ENCODE measurements at places on chromosomes 16 and 17. TPM values are rescaled to one million over a fixed set of nuclear protein-coding genes. Genes with fewer than 3 reads are reported as not detected.
A peak's percentile ranks its signal among the peaks of the same experiment; 100 is the strongest.

Gene OR3A2
- 1.8 TPM for total RNA-seq

DNA sequence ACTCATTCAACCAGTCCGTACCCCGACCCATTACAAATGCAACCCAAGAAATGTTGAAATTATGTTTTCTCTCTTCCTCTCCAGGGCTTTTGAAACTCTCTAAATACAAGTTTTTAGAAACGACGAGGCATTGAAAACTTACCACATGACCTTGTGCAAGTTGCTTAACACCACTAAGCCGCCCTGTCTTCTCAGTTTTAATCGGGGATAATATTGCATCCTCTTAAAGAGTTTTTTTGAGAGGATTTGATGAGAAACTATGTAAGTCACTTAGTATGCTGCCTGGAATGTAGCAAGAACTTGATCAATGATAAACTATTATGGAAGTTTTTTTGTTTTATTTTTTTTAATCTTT lies 149.0 kb upstream of the FAM20A start:
- no peak for DNase-seq

Gene NPB
- total RNA-seq: 0.18 TPM

GRCh38 chr16:57610611-57611010 lies 17.8 kb upstream of the ADGRG1 start:
- DNase-seq: no peak

- no peak for DNase-seq
Observed at GRCh38 chr16:26524281-26524680, 542.4 kb upstream of the C16orf82 start.

Gene ADPRM
- total RNA-seq: 13.6 TPM

DNA sequence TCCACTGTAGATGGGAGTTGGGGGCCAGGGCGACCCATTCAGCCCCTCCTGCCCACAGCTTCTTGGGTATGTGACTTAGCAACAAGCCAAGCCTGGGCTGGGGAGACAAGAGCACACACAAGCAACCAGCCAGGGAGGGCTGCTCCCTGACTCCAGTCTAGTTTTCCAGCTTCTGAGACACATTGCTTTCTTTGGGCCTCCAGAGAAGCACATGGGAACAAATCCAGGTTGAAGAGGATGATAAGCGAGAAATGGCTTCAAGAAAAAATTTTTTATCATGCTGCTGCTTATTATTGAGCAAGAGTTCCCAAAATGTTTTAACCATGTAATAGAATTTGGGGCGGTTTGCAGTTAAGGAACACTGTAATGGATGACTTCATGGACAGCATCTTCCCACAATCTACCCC lies 173.7 kb downstream of the SOX9 start:
- DNase-seq: no peak

DNA sequence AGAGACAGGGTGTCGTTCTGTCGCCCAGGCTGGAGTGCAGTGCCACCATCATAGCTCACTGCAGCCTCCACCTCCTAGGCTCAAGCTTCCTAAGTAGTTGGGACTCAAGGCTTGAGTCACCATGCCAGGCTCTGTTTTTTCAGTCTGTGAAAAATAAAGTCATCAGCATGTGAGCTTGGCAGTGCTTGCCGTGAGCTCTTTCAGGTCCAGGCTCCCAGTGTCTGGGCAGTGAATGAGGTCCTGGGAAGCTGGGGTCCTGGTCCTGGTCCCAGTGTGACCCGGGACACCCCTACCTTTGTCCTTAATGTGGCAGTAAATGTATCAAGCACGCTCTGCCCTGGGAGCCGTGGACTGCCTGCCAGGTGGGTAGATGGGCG lies 22.9 kb upstream of the RPL13 start:
- DNase-seq: no peak

Gene ODF4
- total RNA-seq: not detected

GRCh38 chr16:88482630-88483391 lies 29.7 kb downstream of the ZFPM1 start:
- DNase-seq: no peak

Gene VPS35
- total RNA-seq: 83.4 TPM

Gene YPEL3
- 19.5 TPM for total RNA-seq

DNA sequence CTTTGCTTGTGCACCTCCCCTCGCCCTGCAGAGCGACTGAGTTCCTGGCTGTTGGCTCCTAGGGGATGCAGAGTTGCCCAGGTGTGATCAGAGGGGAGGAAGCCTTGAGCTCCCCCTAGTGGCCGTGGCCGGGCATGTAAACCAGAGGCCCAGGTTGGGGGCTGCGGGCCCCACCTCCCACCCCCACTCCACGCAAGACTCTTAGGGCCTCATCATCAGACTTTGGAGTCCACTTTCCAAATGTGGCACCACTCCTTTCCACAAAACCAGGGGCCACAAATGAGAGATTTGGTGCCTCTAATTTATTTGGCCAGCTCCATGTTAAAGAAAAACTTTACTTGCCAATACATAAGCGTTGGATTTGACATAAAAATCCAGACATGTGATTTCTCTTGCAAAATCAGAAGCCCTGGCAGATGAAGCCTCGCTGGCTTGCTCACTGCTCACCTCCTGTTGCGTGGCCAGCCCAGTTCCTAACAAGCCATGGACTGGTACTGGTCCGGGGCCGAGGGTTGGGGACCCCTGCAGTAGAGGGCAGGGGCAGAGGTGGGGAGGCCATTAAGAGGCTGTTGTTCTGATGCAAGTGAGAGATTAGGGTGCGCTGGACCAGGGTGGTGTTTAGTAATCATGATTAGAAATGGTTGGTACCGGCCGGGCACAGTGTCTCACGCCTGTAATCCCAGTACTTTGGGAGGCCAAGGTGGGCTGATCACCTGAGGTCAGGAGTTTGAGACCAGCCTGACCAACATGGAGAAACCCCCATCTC lies 28.7 kb upstream of the GAS7 start:
- DNase-seq: peak; percentile 75

Gene P2RX1
- total RNA-seq: 1.7 TPM

GRCh38 chr17:78734793-78735641 lies 47.1 kb downstream of the CYTH1 start:
- peak; percentile 78 for DNase-seq

GRCh38 chr16:21026846-21027245 lies 123.8 kb downstream of the DNAH3 start:
- no peak for DNase-seq

Gene SCPEP1
- 16.0 TPM for total RNA-seq

Gene TNFRSF13B
- not detected for total RNA-seq

DNA sequence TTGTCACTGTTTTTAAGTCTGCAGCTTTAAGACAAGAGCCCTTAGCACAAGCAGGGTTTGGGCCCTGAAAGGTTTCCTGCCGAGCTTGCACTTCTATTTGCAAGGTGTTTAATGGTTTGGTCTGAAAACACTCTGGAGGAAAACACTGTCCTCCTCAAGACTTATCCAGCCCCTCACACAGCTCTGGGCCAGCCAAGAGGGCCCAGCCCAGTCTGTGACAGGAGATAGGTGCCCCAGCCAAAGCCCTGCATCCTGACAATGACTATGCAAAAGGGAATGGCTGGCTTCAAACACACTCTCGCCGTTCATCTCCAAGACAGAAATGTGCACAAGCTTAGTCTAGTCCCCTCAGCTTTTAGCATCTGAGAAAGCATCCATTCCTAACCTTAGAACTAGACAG lies 26.9 kb downstream of the MPG start:
- DNase-seq: no peak

Gene TUBD1
- total RNA-seq: 11.1 TPM

DNA sequence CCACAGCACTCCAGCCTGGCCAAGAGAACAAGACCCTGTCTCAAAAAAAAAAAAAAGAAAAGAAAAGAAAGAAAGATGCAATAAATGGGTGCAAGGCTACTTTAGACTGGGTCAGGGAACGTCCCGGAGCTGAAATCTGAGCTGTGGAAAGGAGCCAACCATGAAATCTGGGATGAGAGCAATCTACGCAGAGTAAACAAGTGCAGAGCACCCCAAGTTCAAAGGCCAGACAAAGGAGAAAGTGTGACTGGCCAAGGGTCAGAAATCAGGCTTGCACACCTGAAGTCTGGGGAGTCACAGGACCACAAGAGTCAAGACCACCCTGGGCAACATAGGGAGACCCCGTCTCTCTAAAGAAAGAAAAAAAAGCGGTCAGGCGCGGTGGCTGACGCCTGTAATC lies 2.8 kb downstream of the SHMT1 start:
- no peak for DNase-seq

DNA sequence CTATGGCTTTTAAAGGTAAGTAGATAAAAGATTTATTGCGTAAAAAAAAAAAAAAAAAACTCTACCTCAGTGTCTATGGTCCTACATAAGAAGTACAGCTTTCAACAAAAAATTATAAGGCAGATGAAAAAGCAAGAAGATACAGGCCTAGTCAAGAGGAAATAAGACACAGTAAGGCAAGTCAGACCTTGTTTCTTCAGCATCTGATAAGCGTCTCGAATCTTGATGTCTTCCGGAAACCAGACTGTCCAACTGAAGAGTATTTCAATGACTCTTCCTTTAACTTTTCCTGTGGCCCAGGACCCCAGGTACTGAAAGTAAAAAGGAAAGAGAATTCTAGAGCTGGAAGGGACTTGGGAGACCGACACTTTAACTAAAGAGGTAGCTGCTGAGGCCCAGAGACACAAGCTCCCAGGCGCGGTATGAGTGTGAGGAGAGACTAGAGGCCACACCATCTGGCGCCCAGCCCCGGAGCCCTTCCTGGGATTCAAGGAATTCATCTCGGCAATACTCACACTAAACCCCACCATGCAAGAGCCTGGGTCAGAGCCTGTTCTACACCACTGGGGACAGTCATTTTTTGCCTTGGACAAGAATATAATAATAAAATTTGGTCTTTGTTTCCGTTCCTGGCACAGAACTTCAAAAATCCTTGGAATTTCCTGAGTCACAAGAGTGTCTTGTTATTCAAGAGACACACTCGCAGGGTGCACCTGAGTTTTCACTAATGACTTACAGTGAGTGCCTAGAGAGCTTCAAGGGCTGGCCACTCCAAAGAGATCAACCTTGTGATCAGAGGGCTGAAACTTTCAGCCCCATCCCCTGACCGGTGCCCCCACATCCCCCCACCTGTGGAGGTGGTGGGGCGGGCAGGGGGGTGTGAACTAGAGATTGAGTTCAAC lies 18.6 kb downstream of the GGA2 start:
- DNase-seq: no peak

Gene OR2C1
- not detected for total RNA-seq

DNA sequence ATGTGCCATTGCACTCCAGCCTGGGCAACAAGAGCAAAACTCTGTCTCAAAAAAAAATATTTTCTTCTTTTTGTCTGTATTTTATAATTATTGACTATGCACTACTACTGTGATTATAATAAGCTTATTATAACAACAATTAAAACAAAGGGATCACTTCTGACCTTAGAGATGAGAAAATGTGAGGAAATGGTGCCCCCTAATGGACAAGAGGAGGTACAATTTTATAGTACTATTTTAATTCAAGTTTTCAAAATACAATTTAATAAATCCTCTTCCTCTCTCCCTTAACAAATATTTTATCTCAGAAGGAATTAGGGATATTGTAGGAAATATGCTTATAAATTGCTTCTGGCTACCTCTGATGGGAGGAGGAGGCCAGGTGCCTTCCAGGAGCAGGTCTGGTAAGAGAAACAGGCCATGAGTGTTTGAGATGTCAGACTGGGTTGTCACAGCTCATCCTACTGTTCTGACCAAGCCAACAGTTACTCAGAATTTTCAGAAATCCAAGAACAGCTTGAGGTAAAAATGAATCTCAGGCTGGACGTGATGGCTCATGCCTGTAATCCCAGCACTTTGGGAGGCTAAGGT lies 14.0 kb downstream of the VPS53 start:
- DNase-seq: no peak

Gene OTOP3
- not detected for total RNA-seq

Gene C17orf50
- not detected for total RNA-seq

All from activated CD8-positive, alpha-beta T cell treated with anti-CD3 and anti-CD28 coated beads for 36 hours (primary cell).